ENCODE measurements at places on chromosomes 2 and 18. TPM values are rescaled to one million over a fixed set of nuclear protein-coding genes. Genes with fewer than 3 reads are reported as not detected.

DNA sequence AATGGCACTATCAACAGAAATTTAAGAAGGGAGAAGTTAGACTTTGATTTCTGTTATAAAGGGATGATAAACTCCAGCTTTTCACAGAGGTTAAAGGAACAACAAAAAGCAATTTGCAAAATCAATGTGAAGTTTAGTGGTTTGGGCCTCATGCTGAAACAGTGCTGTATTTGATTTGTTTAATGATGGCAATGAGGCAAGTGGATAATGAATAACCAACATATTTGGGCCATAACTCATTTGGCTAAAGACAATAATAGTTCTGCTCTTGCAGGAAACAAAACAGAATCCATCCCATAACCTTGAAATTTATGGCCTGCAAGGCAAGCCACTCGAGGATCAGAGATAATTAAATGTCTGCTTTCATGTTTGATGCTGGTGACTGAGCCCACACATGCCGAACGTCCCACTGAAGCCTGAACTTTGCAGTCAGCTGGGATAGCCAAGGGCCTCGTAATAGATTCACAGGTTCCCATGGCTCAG is 56.5 kb downstream of the TPGS2 start:
- no peak for DNase-seq

- DNase-seq = no peak
Observed at GRCh38 chr18:12041561-12041960, 52.1 kb upstream of the ANKRD62 start.

DNA sequence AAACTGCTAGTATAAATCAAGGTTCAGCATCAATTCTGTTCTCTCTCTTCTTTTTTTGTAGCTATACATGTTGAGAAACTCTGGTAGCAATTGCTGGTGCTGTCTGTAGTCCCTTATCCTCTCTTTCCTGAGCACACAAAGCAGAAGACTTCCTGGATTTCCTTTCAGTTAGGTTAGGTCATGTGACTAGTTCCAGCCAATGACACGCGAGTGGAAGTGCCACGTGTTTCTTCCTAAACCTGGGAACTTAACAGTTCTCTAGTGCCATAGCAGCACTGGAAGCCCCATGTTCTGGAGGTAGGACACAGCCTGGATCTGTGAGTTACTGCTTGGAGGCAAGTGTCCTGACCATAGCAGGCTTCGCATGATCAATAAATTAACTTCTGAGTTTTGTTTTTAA is 125.9 kb downstream of the PLA2R1 start:
- no peak for DNase-seq

DNA sequence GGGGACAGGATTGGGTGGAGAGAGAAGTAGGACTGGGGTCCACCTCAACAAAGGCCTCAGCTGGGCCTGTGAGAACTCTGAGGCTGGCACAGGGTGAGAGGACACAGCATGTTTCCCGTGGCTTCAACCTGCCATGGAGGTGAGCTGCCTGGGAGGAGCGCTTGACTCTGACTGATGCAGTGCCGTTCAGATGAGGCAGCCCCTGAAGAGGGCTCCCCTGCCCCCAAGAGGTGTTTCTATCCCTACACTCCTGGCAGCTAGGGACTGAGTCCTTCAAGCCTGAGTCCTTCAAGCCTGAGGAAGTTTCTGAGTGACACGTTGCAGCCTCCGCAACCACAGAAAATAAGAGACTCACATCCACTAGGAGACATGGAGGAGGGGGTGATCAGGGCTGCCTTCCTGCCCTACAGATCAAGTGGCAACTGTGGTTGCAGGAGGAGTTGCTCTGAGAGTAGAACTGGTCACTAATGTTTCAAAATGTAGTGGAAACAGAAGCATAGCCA is 49.6 kb upstream of the TMEM177 start:
- DNase-seq = no peak

GRCh38 chr2:85718009-85718391 is 23.8 kb downstream of the GNLY start:
- no peak for DNase-seq

DNA sequence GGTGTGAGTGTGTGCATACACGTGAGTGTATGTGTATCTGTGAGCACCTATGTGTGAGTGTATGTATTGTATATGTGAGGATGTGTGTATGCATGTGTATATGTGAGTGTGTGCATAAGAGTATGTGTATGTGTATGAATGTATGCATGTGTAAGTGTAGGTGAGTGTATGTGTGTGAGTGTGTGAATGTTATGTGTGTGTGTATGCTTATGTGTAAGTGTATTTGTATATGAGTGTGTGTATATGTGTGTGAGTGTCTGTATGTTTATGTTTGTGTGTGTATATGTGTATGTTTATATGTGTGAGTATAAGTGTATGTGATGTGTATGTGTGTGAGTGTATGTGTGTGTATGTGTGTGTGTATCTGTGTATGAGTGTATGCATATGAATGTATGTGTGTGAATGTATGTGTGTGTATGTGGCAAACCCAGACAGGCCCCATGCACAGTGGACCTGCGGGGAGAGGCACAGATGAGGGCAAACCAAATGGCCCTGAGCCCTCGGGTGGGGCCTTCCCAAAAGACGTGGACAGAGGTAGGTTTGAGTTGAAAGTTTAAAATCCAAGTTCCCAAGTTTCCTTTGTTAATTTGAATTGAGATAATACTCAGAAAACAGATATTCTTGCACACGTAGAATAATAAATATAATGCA is 51.5 kb downstream of the EDAR start:
- no peak for DNase-seq

Gene POTEE
- total RNA-seq = not detected

DNA sequence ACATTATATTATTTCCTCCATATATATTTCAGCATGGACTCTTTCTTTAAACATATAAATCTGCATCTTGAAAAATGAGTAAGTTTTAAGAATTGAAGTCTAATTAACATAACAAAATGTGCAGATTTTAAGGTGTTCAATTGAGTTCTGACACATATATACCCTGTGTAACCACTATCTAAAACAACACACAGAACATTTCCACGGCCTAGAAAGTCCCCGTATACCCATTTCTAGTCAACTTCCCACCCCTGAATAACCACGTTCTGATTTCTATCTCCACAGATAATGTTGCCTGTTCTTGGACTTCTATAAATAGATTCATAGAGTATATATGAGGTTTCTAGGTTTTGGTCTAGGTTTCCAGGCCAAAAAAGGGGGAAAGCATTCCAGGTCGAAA is 87.5 kb downstream of the AAK1 start:
- no peak for DNase-seq

DNA sequence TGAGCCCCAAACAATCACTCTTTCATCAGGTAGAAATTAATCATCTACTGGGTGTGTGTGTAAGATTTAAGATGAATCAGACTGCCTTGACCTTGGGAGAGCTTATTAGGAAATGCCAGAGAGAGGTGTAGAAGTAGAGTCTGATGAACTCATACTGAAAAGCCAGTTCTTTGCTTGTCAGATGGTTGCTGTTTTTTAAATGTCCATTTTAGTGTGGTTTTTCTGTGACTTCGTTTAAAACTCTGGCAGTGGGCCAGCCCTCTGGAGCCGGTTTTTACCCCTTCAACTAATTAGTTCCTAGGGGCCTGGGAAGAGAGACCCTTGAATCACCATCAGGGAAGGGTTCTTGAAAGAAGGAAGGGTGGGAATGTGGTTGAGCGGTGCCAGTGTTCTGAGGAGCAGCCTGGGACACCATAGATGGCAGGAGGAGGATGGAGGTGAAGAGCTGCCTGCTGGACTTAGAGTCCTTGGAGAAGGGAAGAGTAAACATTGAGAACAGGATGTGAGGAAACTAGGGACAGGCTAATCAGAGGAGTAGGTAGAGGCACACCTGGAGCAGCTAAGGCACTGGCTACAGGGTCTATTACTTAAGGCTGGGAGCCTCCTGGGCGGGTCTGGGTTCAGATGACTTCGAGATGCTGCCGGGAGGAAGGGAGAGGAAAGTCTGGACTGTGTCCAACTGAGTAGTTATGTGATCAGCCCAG is 66.1 kb downstream of the LRRFIP1 start:
- DNase-seq = no peak

DNA sequence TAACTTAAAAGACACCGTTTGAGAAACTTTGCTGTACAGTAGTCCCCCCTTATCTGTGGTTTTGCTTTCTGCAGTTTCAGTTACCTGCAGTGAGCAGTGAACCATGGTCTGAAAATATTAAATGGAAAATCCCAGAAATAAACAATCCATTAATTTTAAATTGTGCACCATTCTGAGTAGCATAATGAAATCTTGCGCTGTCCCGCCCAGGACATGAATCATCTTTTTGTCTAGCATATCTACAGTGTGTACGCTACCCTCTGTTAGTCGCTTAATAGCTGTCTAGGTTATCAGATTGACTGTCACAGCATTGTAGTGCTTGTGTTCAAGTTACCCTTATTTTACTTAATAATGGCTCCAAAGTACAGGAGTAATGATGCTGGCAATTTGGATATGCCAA is 6.1 kb downstream of the ARPC2 start:
- DNase-seq = no peak

GRCh38 chr2:57884281-57884680 is 162.3 kb upstream of the VRK2 start:
- no peak for DNase-seq

Gene ALLC
- not detected for total RNA-seq

DNA sequence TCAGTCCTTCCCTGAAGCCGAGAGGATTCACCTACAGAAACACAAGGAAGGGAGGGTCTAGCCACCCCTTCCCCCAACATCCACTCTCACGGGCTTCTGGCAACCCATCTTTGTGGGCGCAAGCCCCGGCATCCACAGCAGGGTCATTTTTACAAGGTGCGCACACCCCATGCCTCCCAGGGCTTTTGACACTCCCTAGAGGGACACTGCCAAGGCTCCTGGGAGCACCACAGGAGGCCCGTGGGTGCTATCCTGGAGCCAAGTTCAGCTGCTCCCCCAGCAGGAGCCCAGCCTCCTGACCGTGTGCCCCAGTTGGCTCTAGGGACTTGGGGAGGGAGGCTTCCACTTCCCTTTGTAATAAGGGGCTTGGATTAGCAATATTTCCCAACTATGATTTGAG is 251.6 kb downstream of the TNS1 start:
- DNase-seq = no peak

Gene CIB4
- 0.31 TPM for total RNA-seq

Gene OSBPL6
- total RNA-seq = 0.79 TPM

DNA sequence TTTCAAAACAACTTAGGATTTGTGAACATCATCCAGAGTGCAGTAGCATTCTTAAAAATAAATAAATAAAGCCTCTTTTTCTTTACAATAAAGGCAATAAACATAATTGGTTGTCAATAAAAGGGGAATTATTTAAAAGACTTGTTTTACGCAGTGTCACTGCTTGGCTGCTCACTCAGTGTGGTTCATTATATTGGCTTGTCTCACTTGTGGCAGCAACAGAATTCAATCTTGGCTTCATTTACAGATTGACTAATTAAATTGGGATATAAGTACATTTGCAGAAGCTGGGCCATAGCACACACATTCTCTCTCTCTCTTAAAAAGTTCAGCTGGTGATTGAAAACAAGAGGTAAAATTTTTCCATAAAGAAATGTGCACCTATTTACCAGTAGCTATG is 1027.6 kb downstream of the LRP1B start:
- no peak for DNase-seq

Gene FAM237A
- total RNA-seq = not detected

Gene TMEFF2
- not detected for total RNA-seq

GRCh38 chr2:232611559-232612218 is 21.7 kb upstream of the EFHD1 start:
- peak; percentile 62 for DNase-seq

- no peak for DNase-seq
Observed at GRCh38 chr2:60948926-60949579, 67.7 kb downstream of the REL start.

DNA sequence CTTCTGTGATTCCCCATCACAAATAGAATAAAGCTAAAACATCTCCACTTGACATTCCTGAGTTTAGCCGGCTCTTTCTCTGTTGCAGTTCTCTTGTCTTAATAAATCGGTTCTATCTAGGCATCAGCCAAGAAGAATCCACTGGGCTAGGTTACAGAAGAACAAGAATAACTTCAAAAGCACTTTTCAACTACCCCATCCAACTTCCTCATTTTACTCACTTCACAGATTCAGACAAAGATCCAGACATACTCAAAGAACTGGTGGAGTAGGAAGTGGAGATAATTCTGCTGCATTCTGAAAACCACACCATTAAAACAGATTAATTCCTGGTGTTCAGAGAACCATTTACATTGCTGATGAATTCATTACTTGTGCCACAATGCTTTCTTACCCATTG is 9.6 kb upstream of the ALPK2 start:
- DNase-seq = no peak

Gene FBLN7
- 0.51 TPM for total RNA-seq

DNA sequence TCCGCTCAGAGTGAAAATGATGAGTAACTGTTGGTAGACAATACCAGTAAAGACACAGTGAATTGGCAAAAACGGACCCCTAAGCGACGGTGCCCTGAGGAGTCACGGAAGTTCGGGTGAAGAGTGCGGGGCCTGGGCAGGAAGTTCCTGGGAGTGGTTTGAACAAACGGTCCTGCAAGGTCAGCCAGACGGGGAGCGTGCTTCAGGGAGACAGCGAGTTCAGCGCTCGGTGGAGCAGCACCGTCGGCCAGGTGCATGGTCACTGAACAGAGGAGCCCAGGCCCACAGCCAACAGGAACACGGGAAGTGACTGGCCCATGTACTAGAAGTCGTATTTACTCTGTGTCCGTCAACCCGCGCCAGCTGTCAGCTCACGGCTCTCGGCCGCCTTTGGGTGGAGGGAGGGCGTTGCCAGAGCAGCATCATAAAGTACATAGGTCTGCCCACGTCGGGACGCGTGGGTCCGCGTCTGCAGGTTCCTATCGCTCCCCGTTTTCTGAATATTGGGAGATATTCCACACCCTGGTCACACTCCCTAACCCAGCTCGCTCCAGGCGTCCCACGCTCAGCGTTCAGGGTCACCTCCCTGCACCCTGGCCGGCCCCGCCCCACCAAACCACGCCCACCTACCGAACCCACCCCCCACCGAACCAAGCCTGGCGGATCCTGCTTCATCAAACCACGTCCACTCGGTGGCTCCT is 75.6 kb upstream of the UXS1 start:
- DNase-seq = peak; percentile 91

GRCh38 chr2:188787021-188787657 is 187.0 kb upstream of the COL3A1 start:
- no peak for DNase-seq

Gene CTAGE1
- total RNA-seq = not detected

DNA sequence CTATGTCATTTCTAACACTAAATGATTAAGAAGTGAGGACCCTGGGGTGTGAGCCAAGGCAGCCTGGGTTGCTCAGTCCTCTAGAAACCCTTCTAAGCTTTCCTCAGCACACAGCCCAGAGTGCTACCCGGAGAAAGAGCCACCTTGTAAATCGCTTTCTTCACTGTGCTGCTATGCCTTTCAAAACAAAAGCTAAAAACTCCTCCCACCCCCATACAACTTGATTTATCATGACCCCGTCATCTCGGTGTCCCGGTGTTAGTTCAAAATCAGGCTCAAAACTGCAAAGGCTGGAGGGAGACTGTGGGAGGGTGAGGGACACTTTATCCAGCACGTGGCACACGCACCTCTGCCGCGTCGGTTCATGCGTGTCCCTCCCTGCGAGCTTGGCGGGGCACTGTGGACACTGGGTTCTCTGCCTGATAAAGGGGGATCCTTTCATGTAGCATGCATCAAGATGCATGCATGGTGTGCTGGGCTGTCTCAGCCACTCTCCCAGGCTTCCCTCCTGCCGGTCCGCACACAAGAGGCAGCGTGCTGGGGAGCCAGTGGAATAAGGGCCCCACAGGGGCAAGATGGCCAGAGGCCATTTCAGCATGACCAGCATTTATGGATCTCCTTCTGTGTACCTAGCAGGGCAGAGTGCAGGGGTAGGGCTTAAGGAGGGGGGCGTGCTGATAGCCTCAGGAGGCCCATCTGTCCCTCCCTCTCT is 170.4 kb downstream of the SMAD7 start:
- DNase-seq = no peak

All from pancreas (tissue), 10 donors.